ENCODE measurements at places on chromosomes 11 and 22.

DNA sequence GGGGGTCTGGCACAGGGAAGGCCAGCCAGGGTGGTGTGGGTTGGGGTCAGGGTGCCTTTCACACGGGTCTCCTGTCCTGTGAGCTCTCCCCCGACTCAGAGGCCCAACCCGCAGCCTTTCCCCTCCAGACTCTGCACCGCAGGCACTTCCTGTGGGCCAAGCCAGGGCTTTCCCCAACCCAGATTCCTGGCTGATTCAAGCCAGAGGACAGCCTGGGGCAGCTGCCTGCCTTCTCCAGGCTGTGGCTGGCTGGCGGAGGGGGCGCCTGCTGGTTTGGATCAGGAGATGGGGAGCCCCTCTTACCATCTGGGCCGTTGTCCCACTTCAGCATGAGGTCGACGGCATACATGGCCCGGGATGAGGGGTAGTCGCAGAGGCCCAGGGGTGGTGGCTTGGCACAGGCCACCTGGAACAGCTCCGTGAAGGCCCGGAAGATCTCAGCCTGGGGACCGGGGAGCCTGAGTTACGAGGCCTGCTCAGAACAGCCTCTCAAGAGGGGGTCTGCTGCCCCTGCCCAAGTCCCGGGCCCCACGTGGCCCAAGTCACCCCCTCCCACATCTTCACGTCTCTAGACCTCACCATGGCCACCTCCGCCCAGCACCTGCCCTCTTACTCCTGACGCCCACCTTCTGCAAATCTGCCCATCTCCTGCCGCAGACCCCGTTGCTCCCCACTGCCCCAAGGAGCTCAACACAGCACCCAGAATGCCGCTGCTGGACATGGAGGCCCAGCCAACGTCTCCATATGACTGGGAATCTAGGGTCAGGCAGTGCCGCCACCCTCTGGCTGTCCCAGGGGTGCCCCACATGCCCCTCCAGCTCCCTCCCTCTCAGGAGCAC, 17.3 kb downstream of the TSPO start:
- H3K27me3 ChIP-seq, result no peaks in the 10 kb centered on the region
- DNase-seq, result no peak
- no peaks in the 10 kb centered on the region for H3K4me1 ChIP-seq
- H3K27ac ChIP-seq, result no peak overlapping the region
- H3K36me3 ChIP-seq, result peaks cover 13% of the 10 kb centered on the region
- no peak overlapping the region for H3K4me3 ChIP-seq

DNA sequence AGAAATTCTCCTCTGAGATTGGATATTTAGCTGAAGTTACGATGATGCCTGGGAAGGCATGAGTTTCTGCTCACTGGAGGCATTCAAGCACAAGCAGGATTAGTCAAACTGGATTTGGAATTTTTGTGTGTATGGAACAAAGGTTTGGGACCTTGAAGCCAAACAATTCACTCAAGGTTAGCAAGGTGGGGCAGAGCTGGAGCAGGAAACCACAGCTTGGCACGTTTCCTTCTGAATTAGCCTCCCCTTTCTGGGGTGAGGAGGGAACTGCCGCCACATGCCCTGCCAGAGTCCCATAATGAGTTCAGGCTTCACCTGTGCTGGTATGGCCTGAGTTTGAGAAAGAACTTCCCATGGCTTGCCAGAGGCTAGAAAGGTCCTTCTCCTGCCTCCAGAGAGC, 50.9 kb upstream of the RRAS2 start:
- H3K36me3 ChIP-seq, result no peaks in the 10 kb centered on the region
- no peak for DNase-seq
- H3K27me3 ChIP-seq, result no peaks in the 10 kb centered on the region
- no peak overlapping the region for H3K27ac ChIP-seq

DNA sequence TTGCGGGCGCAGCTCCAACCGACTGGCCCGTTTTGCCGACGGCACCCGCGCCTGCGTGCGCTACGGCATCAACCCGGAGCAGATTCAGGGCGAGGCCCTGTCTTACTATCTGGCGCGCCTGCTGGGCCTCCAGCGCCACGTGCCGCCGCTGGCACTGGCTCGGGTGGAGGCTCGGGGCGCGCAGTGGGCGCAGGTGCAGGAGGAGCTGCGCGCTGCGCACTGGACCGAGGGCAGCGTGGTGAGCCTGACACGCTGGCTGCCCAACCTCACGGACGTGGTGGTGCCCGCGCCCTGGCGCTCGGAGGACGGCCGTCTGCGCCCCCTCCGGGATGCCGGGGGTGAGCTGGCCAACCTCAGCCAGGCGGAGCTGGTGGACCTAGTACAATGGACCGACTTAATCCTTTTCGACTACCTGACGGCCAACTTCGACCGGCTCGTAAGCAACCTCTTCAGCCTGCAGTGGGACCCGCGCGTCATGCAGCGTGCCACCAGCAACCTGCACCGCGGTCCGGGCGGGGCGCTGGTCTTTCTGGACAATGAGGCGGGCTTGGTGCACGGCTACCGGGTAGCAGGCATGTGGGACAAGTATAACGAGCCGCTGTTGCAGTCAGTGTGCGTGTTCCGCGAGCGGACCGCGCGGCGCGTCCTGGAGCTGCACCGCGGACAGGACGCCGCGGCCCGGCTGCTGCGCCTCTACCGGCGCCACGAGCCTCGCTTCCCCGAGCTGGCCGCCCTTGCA, 1.0 kb downstream of the FJX1 start:
- H3K27me3 ChIP-seq, result peaks cover 38% of the 10 kb centered on the region
- no peaks in the 10 kb centered on the region for H3K36me3 ChIP-seq
- H3K27ac ChIP-seq, result no peak overlapping the region
- DNase-seq, result peak; percentile 66

DNA sequence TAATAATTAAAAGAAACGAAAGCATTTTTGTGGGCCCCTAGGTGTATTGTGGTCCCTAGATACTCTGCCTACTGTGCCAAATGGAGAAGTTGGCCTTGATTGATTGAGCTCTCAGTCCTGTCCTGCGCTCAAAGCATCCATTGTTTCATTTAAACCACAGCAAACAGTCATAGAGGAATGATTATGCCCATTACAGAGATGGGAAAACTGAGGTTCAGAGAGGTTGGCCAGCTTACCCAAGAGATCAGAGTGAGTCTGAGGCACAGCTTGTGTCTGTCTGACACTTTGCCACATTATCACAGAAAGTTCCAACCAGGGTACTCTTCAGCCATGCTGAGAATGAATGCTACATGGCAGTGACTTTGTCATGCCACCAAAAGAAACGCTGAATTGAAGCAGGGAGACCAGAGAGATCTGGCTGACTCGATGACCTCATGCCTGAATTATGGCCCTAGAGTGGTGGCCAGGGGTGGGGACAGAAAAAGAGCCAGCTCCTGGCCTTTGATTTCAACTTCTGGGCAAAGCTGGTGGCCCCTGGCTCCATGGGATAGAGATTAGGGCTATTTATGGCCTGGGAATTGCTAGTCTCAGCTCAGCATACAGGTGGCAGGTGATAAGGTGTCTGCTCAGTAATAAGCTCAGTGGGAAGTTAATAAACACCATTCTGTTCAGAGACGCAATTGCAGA, 180.5 kb downstream of the MIAT start:
- H3K36me3 ChIP-seq, result no peaks in the 10 kb centered on the region
- peaks cover 6% of the 10 kb centered on the region for H3K4me1 ChIP-seq
- H3K27me3 ChIP-seq, result no peaks in the 10 kb centered on the region

GRCh38 chr11:103648670-103649400, 387.6 kb upstream of the DDI1 start:
- H3K27ac ChIP-seq, result no peak overlapping the region
- no peaks in the 10 kb centered on the region for H3K4me1 ChIP-seq
- H3K36me3 ChIP-seq, result peaks cover 7% of the 10 kb centered on the region
- H3K27me3 ChIP-seq, result no peaks in the 10 kb centered on the region

DNA sequence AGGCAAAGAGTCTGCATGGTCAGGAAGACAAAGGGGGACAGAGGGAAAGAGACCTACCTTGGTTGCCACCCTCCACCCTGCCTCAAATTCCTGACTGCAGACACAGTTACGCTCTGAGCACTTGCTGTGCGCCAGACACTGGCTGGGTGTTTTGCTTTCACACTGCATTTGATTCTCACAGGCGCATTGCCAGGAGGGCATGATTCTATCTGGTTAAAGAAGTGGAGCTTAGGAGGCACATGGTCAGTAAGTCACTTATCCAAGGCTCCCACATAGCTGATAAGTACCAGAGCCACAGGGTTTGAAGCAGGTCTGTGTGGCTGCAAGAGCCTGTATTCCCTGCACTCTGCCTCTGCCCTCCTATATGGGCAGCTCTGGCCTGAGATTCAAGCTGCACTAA, 103.9 kb downstream of the TIMP3 start:
- DNase-seq, result no peak
- H3K27ac ChIP-seq, result no peak overlapping the region
- no peaks in the 10 kb centered on the region for H3K36me3 ChIP-seq

GRCh38 chr22:39871008-39871798, 22.4 kb downstream of the ENTHD1 start:
- H3K4me3 ChIP-seq, result no peak overlapping the region
- H3K36me3 ChIP-seq, result no peaks in the 10 kb centered on the region
- H3K4me1 ChIP-seq, result no peaks in the 10 kb centered on the region
- no peaks in the 10 kb centered on the region for H3K27me3 ChIP-seq
- H3K27ac ChIP-seq, result no peak overlapping the region

DNA sequence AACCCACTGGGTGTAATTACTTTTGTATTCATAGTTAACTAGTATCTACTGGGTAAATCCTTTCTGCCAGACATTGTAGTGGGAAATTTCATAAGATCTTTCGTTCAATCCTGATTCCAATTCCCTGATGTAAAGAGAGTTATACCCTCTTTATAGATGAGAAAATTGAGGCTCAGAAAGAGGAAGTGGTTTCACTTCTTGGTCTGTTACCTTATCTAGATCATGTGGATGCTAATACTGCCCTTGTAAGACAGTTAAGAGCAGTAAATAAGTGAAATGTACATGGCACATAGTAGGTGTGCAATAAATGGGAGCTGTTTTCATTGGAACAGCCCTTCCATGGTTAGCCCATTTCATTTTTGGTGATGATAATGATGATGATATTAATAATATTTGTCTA, 46.7 kb downstream of the TIMP3 start:
- no peaks in the 10 kb centered on the region for H3K4me1 ChIP-seq
- DNase-seq, result no peak
- H3K4me3 ChIP-seq, result no peak overlapping the region
- no peaks in the 10 kb centered on the region for H3K27me3 ChIP-seq

GRCh38 chr22:35174401-35175038, 82.8 kb upstream of the HMGXB4 start:
- no peaks in the 10 kb centered on the region for H3K27me3 ChIP-seq
- no peak overlapping the region for H3K4me3 ChIP-seq
- 0 out of 2 replicates have a peak, but pooled peaks cover 3% of the 10 kb centered on the region for H3K4me1 ChIP-seq
- DNase-seq, result no peak
- H3K27ac ChIP-seq, result no peak overlapping the region
- no peaks in the 10 kb centered on the region for H3K36me3 ChIP-seq

DNA sequence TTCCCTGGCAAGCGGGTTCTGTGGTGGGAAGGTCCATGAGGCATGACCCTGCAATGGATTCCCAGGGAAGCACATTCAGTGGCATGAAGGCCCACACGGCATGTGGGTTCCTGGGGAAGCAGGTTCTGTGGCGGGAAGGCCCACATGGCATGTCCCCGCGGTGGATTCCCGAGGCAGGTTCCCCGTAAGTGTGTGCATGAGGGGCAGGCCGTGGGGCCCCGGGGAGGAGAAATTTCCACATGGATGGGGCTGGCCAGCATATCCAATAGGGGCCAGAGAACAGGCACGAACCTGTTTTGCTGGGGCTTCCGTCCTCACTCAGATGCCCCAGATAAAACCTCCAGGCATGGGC, 83.7 kb downstream of the PHF21B start:
- no peaks in the 10 kb centered on the region for H3K27me3 ChIP-seq
- H3K27ac ChIP-seq, result no peak overlapping the region
- no peak for DNase-seq
- H3K4me1 ChIP-seq, result no peaks in the 10 kb centered on the region

DNA sequence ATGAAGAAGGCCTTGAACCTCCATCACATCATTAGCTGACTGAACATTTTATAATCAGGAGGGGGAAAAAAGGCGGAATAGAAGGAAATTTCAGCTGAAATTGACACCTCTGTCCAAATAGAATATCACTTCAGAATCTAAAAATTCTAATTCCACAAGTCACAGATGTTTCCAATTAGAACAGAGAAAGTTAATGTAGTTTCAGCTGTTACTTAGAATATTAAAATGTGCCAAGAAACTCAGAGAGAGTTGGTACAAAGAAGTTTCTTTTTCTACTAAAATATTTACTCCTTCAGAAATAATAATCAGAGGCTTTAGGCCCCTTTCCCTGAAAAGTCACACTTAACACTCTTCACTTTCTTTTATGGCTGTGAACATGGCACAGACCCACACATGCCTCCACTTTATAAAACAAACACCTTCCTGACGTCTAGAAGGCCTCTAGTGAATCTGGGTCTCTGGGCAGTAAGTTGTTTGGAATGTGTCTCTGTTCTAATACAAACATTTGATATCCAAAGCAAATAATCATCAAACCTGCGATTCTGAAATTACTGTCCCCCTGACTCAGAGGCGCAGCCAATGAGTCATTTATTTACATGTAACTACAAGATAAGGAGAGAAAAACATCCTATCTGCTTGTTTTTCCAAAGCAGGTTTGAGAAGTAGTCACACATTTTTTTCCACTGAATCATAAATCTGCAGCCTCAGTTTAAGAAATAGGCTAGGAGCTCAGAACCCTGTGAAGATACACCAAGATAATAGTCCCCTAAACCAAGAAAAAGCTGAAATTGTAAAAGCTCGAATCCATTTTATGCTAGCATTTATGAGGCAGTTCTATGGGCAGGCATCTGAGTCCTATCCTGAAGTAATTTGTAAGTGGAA, 148.4 kb downstream of the ME3 start:
- H3K36me3 ChIP-seq, result no peaks in the 10 kb centered on the region
- no peak overlapping the region for H3K4me3 ChIP-seq
- H3K27me3 ChIP-seq, result no peaks in the 10 kb centered on the region
- H3K4me1 ChIP-seq, result peaks cover 6% of the 10 kb centered on the region
- no peak for DNase-seq
- H3K27ac ChIP-seq, result no peak overlapping the region

DNA sequence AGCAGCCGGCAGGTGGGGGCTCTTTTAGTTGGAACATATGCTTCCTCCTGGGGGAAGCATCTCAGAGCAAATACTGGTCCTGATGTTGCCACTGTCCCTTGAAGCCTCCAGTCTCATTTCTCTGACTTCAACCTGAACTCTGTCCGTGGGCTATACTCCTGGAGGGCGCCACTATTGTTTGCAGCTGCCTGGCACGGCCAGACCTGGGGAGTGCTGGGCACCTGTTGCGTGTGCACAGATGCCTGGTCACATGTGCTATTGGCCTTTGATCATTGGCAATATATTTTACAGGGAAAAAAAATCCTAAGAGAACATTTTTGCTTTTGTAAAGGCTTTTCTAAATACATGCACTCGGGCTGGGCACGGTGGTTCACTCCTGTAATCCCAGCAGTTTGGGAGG, 18.2 kb downstream of the LHFPL7 start:
- no peaks in the 10 kb centered on the region for H3K27me3 ChIP-seq
- no peak overlapping the region for H3K27ac ChIP-seq
- no peak for DNase-seq
- no peak overlapping the region for H3K4me3 ChIP-seq
- 0 out of 2 replicates have a peak, but pooled peaks cover 5% of the 10 kb centered on the region for H3K36me3 ChIP-seq
- H3K4me1 ChIP-seq, result peaks cover 6% of the 10 kb centered on the region

DNA sequence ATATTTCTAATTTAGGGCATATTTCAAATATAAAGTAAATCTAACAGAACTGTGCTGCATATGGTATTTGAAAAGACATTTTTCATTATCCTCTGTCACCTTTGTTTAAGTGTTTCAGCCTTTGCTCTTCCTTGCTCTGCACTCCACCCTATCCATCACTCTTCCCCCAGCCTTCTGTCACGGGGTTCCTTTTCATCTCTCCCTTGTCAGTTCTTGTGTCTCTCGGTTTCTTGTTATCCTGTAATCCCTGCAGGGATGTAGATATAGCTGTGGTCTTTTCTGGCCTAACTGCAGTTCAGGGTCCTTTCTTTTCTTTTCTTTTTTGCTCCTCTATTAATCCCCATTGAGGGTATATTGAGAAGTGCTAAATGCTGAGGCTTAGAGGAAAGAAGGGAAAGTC, 261.9 kb downstream of the DCDC1 start:
- no peak overlapping the region for H3K4me3 ChIP-seq
- no peaks in the 10 kb centered on the region for H3K27me3 ChIP-seq
- H3K4me1 ChIP-seq, result no peaks in the 10 kb centered on the region
